ENCODE measurements at places on chromosomes 2 and 18. TPM values are rescaled to one million over a fixed set of nuclear protein-coding genes. Genes with fewer than 3 reads are reported as not detected.

DNA sequence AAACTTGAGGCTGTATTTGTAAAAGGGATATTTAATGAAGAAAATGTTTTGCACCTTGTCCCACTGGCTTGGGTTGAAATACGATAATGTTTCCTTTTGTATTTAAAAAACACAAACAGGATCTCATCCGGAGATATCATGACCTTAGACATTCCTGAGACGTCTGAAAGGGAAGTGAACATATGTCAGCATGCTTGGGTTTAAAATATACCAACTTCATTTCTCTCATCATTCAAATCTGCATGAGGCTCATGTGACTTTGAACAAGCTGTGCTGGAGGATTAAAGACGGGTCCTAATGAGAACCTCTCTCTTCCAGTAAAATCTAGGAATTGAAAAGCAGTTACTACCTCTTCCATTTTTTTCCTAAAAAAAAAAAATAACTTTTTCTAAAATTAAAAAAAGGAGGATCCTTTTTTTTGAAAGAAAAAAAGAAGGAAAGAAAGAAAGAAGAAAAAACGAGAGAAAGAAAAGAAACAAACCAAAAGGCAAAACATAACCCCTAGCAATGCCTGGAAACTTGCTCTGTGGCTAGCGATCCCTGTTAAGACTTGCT lies 106.8 kb upstream of the ZFP36L2 start:
- DNase-seq, result peak; percentile 16

DNA sequence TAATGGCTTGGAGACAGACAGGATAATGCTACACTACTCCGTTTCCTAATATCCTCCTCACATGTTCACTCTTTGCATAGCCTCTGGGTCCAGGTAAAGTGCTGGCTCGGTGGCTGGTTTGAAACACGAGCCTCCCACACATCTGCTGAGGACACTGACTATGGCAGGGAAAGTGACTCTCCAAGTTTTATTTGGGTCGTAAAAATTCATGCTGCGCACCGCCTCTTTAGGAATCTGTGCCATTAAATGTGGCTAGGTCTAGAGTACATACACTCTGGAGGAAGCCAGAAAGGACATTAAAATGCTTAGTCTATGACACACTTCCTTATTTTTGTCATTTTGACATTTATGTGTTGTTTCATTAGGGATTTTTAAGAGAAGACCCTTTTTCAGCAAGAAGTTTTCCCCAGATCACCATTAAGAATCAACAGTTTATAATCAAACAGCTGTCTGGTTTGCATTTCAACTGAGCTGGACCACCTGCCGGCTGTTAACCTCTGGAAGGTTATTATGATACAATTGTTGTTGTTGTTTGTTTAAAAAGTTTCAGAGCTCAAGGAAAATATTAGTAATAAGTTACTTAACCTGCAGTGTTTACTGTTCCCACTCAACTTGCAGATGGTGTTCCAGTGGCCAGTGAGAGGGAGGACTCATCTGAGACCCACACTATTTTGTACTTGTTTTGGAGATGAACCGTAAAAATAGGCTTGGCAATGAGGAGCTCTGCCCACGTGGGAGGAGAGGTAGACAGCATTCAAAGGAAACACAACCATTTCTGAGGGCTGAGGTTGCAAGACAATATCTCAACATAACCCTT lies 443.3 kb upstream of the MEIS1 start:
- no peak for DNase-seq

DNA sequence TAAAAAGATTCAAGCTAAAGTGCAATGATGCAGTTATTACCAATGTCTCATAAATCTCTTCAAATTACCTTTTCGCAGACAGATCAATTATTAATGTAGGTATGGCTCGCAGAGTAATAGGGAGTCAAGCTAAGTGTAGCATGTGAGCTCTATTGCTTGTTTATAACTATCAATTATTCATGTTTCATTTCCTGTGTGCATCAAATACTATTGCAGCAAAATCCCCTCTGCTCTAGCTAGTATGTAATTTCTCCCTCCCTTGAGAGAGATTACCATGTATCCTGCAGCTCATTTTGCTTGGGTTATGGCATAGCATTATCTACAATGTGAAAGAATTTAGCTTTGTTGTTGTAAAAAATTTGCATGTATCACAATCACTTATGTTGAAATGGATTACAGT lies 65.6 kb upstream of the SCN1A start:
- no peak for DNase-seq

DNA sequence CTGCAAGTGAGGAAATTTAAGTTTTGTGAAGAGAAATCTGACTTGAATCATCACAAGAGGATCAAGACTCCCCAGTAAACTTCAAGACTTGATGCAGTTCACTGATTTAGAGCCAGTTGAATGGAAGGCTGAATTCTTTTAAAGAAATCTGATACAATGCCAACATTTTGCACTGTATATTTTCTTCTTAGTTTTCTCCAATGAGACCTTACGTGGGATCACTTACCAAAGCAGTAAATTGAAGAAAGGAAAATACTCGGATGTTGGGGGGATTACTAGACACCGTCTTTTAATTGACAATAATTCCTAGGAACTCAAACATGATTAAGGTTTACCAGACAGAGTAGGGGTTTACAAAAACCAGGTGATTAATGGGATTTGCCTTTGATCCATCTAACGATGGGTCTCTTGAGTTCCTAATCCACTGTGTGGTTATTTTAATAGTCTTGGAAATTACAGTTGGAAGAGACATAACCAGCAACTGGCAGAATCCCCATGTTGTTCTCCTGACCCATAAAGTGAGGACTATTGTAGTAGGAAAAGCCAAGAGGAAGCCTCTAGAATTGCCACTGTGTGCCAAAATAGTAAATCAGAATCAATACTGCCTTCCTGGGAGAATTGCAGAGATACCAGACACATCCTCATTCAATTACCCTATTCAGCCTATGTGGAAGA lies 354.5 kb downstream of the PID1 start:
- no peak for DNase-seq

ZAP70 gene
- not detected for total RNA-seq

DNA sequence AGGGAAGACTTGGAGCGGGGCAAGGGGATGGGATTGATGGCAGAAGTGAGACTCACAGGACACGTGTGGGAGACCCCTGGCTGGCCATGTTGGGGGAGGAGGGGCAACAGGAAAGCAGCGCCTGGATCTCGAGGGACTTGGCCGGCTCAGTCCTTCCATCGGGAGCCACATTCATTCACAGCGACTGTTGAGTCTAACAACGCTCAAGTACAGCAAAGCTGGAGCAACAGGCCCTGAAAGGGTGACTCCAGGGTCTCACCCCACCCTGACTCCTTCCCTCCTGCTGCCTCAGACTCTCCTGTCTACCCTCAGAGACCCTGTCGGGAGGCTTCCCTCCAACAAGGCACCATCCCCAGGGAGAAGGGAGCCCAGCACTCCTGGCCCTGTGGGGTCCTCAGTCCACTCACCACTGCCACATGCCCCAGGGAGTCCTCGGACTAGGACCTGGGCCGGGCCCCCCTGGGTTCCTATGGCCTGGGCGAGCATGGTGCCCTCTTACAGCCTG lies 14.8 kb upstream of the ALPI start:
- no peak for DNase-seq

DNA sequence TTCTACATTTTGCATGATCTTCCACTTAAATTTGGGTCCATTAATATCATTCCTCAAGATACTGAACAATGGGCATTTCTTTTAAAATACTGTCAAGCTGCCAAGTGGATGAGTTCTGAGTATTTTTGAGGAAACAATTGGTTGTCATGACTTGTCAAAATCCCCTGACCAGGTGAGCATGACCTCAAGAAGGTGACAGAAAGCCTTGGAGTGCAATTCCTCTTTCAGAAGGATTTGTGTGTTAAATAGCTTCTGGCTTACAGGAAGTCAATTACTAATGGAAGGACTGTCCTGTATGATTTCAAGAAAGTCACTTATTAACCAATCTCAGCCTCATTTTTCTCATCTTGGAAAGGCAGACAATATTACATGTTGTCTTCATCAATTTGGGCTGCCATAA lies 460.6 kb downstream of the TSN start:
- no peak for DNase-seq

DNA sequence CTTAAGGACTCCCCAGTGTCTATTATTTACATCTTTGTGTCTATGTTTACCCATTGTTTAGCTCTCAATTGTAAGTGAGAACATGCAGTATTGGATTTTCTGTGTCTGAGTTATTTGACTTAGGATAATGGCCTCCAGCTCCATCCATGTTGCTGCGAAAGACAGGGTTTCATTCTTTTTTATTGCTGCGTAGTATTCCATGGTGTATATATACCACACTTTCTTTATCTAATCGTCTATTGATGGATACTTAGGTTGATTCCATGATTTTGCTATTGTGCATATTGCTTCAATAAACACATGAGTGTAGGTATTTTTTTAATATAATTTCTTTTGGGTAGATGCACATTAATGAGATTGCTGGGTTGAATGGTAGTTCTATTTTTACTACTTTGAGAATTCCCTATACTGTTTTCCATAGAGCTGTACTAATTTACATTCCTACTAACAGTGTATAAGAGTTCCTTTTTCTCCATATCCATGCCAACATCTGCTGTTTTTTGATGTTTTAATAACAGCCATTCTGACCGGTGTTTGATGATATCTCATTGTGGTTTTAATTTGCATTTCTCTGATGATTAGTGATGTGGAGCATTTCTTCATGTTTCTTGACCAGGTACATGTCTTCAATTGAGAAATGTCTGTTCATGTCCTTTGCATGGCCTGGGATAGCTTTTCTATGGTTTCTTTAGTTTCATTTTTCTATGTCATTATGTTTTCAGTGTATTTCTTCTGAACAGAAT lies 21.8 kb downstream of the MTCL1 start:
- DNase-seq, result no peak

DNA sequence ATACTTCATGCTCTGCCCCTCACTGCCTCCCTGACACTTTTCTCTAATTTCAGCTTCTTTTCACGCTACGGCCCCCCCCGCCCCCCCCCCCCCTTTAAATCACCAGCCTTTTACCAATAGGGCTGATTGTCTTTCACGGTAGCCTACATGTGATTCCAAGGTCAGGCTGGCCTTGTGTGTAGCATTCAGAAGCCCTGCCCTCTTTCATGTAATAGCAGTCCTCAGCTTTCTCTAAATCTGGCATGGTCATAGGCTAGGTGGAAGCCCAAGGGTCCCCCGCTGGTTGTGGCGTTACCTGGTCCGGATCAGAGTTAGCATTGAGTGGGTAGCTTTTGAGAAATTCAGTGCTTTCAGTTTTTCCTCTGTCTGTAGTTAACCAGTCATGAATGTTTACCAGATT lies 281.8 kb downstream of the ALPK2 start:
- DNase-seq, result no peak

- DNase-seq, result no peak
These were observed 135.6 kb upstream of the ALKAL2 start for GRCh38 chr2:423479-423878.

DNA sequence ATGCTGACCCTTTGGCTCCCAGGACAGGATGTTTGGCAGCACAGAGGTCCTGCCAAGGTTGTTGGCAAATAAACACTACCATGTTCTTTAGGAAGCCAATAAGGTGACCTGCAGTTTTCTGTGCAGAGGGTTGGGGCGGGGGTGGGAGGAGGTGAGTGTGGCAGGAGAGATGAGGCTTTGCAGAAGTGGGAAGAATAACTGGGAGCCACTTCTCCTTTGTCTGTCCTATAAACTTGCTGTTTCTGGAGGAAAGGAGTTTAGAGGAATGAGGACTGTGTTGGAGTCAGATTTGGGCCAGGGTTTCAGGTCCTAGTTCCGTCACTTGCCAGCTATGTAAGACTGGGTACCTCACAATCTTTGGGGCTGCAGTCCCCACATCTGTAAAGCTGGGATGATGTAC lies 187.6 kb upstream of the SPRED2 start:
- no peak for DNase-seq

GRCh38 chr2:71950256-71951082 lies 197.2 kb downstream of the CYP26B1 start:
- peak; percentile 27 for DNase-seq

DNA sequence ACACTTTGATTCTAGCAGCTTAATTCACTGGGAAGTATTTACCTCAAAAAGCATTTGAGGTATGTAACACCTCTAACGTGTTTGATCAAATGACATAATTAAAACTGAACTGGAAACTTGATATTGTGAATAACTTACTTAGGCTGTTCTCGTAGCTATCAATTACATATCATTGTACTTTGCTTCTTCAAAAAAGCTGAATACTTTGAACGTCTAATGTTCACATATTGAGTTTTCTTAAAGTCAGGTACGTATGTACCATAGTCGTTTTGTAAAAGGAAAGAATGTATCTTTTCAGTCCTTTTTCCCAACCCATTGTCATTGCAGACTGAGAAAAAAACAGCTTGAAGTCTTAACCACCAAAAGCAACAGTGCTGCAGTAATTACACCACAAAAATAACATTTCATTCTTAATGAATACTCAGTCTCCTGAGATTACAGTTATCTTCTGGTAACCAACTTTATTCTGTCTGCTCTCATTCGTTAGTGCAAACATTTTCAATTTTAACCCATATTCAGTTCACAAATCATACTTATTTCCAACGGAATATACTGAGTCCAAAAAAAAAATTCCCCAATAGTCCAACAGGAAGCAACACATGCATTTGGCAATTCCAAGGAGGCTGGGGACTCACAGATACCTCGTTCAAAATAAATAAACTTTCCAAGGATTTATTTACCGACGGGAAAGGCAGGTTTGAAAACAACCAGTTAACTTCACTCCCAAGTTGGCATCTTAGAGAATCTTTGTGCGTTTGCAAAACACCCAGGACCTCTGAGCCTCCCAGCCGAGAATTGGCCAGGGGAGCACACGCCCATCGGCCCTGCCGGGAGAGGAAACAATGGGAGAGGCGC lies 1.1 kb downstream of the CHN1 start:
- DNase-seq, result no peak

- no peak for DNase-seq
These were observed 26.5 kb upstream of the HNMT start for GRCh38 chr2:137937778-137938177.

SERPINB11 gene
- 1.6 TPM for total RNA-seq

EVA1A gene
- 4.6 TPM for total RNA-seq

- peak; percentile 26 for DNase-seq
These were observed 828 bp downstream of the DYNC1I2 start for GRCh38 chr2:171688129-171688465.

GRCh38 chr18:76058146-76058545 lies 436.9 kb downstream of the ZNF516 start:
- DNase-seq, result no peak
